ENCODE measurements at places on chromosomes 7 and 10. TPM values are rescaled to one million over a fixed set of nuclear protein-coding genes. Genes with fewer than 3 reads are reported as not detected.

GRCh38 chr7:953547-954327 lies 743 bp downstream of the ADAP1 start:
- no peaks in the 10 kb centered on the region for H3K4me1 ChIP-seq
- H3K27me3 ChIP-seq, result peaks cover 50% of the 10 kb centered on the region
- no peaks in the 10 kb centered on the region for H3K36me3 ChIP-seq
- DNase-seq, result no peak
- peak overlapping the region; percentile 91 for H3K27ac ChIP-seq

GRCh38 chr10:5662708-5663579 lies 3.5 kb downstream of the ASB13 start:
- H3K27ac ChIP-seq, result no peak overlapping the region
- no peak overlapping the region for H3K4me3 ChIP-seq
- H3K36me3 ChIP-seq, result no peaks in the 10 kb centered on the region
- no peaks in the 10 kb centered on the region for H3K27me3 ChIP-seq

- no peak within 1 kb of the TSS for H3K4me3 ChIP-seq
- H3K27me3 ChIP-seq, result no peaks in the 10 kb centered on the region
- no peaks in the 10 kb centered on the region for H3K36me3 ChIP-seq
- peak within 1 kb of the TSS; percentile 74 for H3K27ac ChIP-seq
Observed at GRCh38 chr10:96271016-96271815, at the start of gene BLNK. TSS of gene BLNK (minus strand) at chr10:96271569. CDS start at chr10:96271398, 171 bp downstream.

PKD2L1 gene
- not detected for total RNA-seq

All from tibial nerve (tissue), 4 donors.